Activated CD4-positive, alpha-beta T cell treated with anti-CD3 and anti-CD28 coated beads for 24 hours (primary cell): ENCODE measurements at places on chromosomes 6 and 20.

GRCh38 chr20:32516583-32517517, 68.3 kb downstream of the NOL4L start:
- DNase-seq = no peak

DNA sequence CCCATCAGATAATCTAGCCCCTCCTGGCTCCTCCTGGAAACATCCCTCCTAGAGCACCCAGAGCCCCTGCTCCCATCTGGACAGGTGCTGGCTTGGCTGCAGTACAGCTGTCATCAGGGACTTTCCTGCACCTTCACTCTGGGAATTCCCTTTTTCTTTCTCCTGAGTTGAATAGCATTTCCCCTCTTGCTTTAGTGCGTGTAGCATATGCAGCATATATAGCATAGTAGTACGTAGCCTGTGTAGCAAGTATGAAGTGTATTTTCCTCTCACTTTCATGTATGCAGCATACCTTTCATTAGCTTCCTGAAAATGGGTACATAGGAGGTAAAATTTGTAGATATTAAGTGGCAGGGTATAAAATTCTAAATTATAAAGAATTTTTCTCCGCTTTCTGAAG, 352.9 kb downstream of the ESR1 start:
- DNase-seq = no peak

- DNase-seq = no peak
Measured at GRCh38 chr6:148693882-148694484, 52.8 kb upstream of the UST start.

GRCh38 chr6:30483677-30484279, 5.5 kb upstream of the HLA-E start:
- no peak for DNase-seq

DNA sequence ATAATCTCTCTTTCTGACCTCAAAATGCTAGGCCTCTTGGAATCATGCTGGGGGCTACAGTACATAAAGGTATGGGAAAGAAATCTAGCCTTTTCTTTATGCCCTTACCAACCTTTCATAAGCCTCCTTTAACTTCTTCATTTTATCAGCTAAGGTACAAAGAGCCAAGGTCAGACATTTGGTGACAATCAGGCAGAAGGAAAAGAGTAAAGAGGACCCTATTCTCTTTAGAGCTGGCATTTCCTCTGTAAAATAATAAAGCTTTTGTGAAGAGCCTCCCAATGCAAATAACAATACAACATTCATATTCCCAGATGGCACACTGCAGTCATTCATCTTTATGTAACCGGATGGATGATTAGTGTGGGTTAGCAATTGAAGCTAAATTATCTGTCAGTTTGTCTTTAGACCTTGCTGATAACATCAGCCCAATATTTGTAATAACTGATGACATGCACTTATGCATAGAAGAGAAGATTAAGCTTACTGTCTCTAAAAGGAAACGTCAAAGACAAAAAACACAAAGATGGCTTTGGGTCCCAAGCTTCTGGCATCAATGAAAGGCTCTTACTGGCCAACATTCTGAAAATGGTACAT, 163.1 kb downstream of the IBTK start:
- DNase-seq = no peak

GRCh38 chr6:147991961-147992360, 350.7 kb upstream of the SASH1 start:
- no peak for DNase-seq

- no peak for DNase-seq
Measured at GRCh38 chr6:132414761-132415160, 13.5 kb upstream of the MOXD1 start.

- DNase-seq = no peak
Measured at GRCh38 chr6:105382958-105383357, 19.9 kb downstream of the PREP start.

- no peak for DNase-seq
Measured at GRCh38 chr6:82924799-82925535, 140.7 kb downstream of the UBE3D start.
